NCI-H526 (cell line): ENCODE measurements at places on chromosomes 6 and 20.
A peak's percentile ranks its signal among the peaks of the same experiment; 100 is the strongest.

DNA sequence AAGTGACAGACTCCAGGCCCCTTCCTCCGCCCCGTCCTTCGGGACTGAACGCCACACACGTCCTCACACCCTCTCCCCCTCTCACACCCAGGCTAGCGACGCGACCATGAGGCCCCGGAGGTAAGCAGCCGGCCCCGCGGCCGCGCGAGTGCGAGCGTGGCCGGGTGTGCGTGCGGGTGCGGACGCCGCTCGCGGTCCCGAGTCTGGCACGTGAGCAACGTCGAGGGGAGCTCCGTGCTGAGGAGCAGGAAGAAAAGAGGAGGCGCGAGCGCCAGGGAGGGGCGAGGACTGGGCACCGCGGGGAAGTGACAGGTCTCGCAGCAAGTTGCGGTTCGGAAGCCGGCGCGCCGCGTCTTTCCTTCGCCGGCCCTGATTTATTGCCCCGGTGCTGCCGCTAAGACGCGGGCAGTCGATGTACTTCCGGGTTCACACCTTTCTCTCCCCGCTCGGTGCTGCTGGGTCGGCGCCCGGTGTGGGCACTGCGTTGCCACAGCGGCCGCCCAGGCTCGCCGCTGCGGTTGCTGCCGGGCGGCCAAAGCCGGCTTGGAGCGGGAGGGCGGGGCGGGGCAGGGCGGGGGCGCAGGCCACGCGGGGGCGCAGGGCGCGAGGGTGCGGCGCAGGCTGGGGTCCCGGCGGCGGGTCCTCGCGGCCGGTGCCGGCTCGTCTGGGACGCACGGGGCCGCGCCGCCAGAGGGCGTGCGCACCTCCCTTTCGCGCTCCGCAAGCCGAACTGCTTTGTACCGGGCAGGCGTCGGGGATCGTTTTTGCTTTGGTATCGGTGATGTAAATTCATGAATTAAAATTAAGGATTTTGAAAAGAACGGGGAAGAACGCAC is 15.8 kb upstream of the LIN28B start:
- DNase-seq: no peak

GRCh38 chr6:159919800-159920199 is 29.0 kb downstream of the MAS1 start:
- no peak for DNase-seq

GRCh38 chr6:130978660-130979396 is 84.2 kb downstream of the EPB41L2 start:
- no peak for DNase-seq

- no peak for DNase-seq
Measured at GRCh38 chr6:12851123-12851695, 134.6 kb downstream of the PHACTR1 start.

GRCh38 chr6:161029195-161029809 is 37.7 kb downstream of the MAP3K4 start:
- DNase-seq: peak; percentile 26

- peak; percentile 80 for DNase-seq
Measured at GRCh38 chr6:89411145-89412070, 665 bp downstream of the RRAGD start.

GRCh38 chr6:161351858-161352257 is 78.0 kb upstream of the AGPAT4 start:
- DNase-seq: no peak

GRCh38 chr6:167580619-167580911 is 246.1 kb upstream of the AFDN start:
- no peak for DNase-seq

- no peak for DNase-seq
Measured at GRCh38 chr20:7585126-7585679, 355.1 kb downstream of the HAO1 start.

GRCh38 chr20:19448632-19449031 is 236.2 kb downstream of the SLC24A3 start:
- DNase-seq: no peak

- DNase-seq: no peak
Measured at GRCh38 chr20:49297605-49298530, 20.0 kb upstream of the ZNFX1 start.

DNA sequence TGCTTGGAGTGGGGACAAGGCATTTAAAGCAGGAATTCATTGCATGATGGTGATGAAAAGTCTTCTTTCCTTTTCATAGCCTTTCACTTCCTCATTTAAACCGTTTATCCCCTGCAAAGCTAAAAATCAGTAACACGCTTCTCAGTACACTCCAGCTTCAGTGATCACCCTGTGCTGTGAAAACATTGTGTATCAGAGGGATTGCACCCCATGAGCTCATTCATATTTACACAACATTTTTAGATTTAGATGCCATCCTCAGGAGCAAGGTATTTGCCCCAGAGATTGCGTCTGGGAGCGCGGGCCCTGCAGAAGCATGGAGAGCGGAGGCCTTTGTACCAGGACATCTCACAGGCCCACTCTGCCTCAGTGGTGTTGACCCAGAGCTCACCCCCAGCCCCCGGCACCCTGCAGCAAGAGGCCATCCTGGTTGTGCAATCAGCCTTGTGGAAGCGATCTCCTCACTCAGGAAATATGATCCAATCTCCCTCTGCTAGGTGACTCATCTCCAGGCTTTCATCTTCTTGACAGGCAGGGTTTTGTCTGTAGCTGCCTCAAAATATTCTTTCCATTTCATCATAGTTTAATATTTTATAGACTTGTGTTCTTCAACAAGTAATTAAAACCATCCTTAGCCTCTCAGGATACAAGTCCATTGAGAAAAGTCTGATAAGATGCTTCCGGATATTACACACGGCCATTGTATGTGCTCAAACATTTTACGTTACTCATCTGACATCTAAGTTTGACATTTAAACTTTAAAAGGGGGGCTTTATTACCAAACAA is 38.9 kb upstream of the THBS2 start:
- no peak for DNase-seq

DNA sequence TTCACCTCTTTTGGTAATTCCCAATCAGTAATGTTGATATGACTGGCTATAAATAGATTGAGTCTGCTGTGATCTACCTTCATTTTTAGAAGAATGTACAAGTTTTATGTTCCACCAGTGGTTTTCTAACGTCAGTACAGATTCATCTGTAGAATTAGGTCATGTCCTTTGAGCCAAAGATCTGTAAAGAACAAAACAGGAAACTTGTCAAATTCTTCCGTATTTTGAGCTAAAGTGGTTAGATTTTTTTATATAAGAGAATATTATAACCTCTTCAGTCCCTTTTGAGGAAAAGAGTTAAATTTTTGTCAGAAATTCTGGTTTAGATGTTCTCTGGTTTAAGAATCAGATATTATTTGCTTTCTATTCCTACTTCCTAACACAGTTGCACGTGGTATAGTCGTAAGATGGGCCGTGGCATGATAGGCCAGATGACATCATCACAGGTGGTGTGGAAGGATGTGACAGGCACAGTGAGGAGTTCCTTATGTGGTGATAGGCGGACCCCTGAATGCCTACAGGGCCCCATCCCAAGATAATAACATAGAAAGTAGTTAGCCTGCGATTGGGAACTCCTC is 62.3 kb downstream of the SNX9 start:
- no peak for DNase-seq

- DNase-seq: peak; percentile 11
Measured at GRCh38 chr6:80366714-80367113, 260.2 kb downstream of the BCKDHB start.

DNA sequence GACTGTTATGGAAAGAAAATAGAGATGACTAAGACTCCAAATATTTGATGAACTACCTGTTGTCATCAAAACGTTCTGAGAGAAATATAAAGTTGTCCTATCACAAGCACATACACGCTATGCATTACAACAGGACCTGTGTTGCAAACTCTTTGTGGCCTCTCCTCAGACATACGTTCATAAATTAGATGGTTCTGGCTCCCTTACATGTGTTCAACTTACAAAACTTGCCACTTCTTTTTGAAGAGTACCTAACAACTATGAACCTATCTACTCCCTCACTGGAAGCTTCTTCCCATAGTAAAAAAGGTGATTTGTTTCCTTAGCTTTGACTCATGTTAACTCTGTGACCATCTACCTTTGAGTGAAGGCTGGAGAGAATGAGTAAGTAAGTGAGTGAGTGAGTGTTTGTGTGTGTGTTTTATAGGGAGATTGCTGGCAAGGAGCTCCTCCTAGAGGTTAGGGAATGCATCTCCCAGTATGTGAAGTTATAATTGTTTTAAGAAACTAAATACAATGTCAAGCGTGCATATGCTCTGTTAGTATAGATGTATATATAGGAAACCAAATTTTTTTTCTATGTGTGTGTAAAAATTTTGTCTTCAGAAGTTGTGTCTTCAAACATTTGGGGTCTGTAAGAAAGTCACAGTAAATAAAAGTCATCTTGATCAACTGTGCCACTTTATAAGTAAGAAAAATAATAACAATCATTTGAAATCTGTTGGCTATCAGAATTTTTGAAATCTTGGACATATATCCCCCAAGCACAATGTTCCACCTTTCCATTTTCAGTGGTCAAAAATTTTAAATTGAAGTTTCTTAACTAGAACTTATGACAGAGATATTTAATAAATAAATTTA is 1211.1 kb upstream of the GJE1 start:
- DNase-seq: peak; percentile 18

DNA sequence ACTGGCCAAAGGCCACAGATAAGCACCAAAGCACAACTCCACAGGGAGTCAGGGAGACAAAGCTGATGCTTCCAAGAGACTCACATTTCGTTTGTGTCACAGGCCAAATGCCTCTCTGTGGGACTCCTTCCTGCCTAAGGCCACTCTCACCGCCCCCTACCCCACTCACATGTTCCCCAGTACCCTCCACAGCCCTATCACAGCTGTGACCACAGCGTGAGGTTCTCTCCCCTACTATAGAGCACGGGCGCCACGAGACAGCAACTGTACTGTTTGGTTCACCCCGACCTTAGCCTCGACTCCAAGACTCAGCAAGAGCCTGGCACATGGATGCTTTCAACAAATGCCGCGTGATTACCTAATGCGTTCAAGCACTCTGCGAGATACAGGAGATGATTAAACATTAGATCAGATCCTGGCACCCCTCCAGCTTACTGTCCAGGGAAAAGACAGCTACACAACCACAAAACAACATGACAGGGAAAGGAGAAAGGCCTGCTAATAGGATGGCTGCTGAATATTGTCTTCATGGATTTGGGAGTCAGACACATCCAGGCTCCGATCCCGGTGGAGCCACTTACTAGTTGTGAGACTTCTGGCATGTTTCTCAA is 105.5 kb downstream of the AGPAT4 start:
- peak; percentile 5 for DNase-seq

GRCh38 chr6:110756817-110757216 is 58.5 kb downstream of the CDK19 start:
- DNase-seq: no peak

GRCh38 chr20:10893321-10893720 is 219.5 kb upstream of the JAG1 start:
- no peak for DNase-seq

DNA sequence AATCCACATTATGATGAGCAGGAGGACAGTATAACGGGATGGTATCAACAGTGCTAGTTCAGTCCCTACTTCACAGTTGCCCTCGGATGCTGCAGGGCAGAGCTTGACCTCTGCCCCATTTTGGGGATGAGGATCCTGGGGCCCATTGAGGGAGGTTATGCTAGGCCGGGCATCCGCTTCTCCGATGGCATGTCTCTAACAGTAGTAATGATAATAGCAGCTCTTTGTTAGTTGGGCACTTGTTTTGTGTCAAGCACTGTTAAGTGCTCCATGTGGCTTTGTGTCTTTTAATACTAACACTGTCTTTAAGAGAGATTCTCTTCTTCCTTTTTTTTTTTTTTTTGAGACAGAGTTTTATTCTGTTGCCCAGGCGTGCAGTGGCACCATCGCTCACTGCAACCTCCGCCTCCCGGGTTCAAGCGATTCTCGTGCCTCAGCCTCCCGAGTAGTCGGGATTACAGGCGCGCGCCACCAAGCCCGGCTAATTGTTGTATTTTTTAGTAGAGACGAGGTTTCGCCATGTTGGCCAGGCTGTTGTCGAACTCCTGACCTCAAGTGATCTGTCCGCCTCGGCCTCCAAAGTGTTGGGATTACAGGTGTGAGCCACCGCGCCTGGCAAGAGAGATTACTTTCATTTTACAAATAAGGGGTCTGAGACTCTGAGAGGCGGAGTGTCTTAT is 1.1 kb downstream of the MAPRE1 start:
- no peak for DNase-seq

- DNase-seq: no peak
Measured at GRCh38 chr6:33407132-33407718, 3.6 kb upstream of the PHF1 start.

GRCh38 chr6:121540210-121540609 is 104.8 kb downstream of the GJA1 start:
- no peak for DNase-seq

GRCh38 chr20:57610261-57610952 is 9.8 kb downstream of the ZBP1 start:
- DNase-seq: no peak

DNA sequence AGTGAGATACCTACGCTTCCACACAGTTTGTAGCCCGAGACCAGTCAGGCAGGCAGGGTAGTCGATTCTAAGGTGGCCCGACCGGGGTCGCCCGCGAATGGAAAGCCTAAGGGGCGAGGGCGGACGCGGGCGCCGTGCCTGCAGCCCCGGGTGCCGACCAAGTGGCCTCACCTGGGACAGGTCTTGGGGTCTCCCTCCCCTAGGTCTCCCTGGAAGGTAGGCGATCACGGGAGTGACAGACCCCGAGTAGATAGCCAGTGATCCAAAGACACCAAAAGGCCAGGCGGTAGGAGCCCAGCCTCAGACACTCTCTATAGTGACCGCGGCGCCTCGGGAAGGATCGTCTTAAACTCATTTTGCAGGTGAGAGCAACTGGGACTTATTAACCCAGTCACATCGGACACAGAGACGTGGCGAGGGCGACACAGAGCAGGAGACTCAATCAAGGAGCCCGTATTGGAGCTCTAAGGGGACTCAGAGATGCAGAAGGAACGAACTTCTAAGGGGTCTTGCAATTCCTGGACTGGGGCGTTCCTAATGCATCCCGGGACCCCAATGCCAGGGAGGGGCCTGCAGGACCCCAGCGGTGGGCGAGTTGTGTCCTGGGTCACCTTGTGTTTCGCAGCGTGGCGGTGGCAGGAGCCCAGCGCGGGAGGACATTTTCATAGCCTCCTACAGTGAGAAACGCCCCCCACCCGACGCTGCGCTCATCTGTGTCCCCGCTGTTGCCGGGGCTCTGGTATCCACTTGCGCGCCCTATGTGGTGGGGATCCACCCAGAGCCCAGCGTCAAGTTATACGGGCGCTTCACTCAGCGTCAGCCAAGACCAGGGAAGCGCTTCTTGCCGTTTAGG is 2.1 kb upstream of the VSX1 start:
- DNase-seq: no peak

GRCh38 chr6:75210885-75211739 is 5.3 kb upstream of the COL12A1 start:
- peak; percentile 37 for DNase-seq

- DNase-seq: no peak
Measured at GRCh38 chr6:39572661-39573340, 152.4 kb downstream of the KIF6 start.
